ENCODE measurements at places on chromosomes 4 and X.
A peak's percentile ranks its signal among the peaks of the same experiment; 100 is the strongest.

- no peak for DNase-seq
Observed at GRCh38 chr4:165994701-165995100, 121.7 kb downstream of the TLL1 start.

DNA sequence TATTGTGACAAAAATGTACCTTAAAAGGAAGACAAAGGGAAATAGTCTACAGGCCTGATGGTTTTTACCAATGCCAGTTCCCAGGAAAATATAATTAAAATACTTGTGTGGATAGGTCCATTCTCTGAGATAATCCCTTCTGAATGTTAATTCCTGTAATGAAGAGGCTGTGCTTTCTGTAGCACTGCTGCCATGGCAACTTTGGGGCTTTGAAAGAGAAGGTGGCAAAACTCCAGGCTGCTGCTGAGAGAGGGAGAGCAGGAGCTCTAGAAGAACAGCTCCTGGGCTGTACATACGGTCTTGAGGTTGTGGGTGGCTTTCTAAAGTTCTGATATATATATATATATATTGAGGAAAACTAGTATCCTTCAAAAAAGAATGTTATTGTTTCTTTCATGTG lies 125.4 kb downstream of the PDLIM5 start:
- DNase-seq: no peak

DNA sequence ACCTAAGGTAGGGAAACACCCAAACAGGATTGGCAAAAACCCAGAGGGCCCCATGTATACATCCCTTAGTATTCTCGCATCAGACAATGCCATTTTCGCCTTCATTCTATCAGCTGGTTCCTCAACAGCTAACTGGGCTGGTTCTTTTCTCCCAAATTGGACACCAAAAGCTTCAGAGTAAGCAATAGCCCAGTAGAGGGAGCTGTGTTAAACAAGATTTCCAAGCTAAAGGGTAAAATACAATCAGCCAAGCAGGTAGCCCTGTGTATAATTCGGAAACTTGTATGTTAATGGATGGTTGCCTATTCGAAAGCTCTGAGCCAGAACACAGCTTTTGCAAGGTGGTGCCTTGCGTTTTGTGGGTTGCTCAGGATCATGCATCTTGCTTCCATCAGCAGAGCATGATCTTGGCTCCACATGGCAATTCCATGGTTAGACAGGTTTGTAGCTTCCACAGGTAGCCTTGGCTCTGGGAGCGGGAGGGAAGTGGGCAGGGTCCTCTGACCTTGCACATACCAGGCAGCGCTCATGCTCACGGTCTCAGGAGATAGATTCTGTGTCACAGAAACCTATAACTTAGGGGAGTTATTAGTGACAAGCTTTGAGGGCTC lies 115.2 kb upstream of the LNX1 start:
- peak; percentile 73 for DNase-seq

- DNase-seq: no peak
Observed at GRCh38 chr4:82201303-82201702, 172.5 kb downstream of the HNRNPD start.

GRCh38 chr4:6277139-6277802 lies 7.6 kb downstream of the WFS1 start:
- no peak for DNase-seq

GRCh38 chr4:53645108-53645507 lies 53.8 kb upstream of the LNX1 start:
- DNase-seq: peak; percentile 28

- DNase-seq: no peak
Observed at GRCh38 chr4:60726779-60727178, 473.3 kb upstream of the ADGRL3 start.

DNA sequence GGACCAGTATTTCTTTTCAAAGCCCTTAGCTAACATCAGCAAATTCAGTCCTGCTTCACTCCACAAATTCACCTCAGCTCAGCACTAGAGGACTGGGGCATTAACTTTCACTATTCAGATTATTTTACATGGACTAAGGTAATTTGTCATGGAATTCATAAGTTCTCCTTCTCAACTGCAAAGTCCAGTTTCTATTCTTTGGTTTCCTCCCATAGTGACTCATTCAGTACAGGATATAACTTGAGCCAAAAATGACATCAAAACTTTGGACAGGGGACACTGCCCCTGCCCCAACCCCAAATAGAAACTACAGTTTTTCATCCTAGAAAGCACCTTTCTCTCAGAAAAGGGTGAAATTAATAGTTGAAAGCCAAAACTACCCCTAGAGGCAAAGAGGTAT lies 52.7 kb downstream of the COX7B2 start:
- DNase-seq: no peak

DNA sequence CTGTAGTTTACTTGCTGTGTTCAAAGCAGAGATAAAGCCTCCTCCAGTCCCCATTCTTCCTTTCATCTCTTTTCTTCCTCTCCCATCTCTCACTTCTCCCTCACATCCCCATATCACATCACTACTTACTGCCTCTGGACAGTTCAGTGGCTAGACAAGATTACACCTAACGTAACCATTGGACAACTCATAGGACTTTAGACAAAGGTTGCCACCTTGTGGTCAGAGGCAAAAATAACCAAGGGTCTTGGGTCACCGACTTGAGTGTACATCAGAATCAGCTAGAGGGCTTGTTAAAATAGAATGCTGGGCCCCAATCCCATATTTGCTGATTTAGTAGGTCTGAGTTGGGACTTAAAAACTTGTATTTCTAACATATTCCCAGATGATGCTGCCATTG lies 109.3 kb upstream of the DGKK start:
- peak; percentile 57 for DNase-seq

- no peak for DNase-seq
Observed at GRCh38 chrX:74107666-74108065, 196.3 kb upstream of the ZCCHC13 start.

- no peak for DNase-seq
Observed at GRCh38 chr4:40182001-40182400, 14.8 kb upstream of the RHOH start.

DNA sequence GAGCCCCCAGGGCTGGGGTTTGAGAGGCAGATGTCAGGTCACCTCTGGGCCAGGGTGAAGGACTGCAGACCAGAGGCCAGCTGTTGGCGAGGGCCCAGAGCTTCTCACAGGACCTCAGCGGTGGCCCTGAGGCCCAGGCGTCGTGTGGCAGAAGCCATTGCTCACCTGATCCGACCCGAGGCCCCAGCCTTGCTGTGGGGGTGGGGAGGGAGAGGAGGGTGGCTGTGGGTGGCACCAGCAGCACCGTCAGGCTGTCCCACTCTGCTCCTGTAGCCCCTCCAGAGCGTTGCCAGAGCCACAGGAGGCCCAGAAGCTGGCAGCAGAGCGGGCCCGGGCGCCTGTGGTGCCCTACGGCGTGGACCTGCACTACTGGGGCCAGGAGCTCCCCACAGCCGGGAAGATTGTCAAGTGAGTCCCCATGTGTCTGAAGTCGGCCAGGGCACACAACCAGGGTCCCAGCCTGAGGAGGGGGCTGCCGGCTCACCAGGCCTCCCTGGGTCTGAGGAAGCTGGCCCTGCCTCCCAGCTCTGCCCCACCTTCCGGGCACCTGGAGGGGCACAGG lies 28.8 kb downstream of the UVSSA start:
- DNase-seq: no peak

DNA sequence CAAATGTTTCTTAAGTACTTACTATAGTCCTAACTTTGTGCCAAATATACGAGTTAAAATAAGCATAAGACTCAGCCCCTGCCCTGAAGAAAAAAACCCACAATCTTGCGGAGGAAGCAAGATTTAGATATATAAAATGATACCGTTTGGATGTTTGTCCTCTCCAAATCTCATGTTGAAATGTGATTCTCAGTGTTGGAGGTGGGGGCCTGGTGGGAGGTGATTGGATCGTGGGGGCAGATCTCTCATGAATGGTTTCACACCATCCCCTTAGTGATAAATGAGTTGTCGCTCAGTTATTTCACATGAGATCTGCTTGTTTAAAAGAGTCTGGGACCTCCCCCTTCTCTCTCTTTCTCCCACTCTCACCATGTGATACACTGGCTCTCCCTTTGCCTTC lies 28.7 kb downstream of the EFHC2 start:
- no peak for DNase-seq

GRCh38 chr4:117755438-117755837 lies 278.8 kb upstream of the NDST3 start:
- DNase-seq: no peak

GRCh38 chr4:175824076-175824475 lies 12.0 kb upstream of the GPM6A start:
- no peak for DNase-seq

GRCh38 chrX:124217304-124218251 lies 114.9 kb upstream of the TEX13D start:
- peak; percentile 33 for DNase-seq

DNA sequence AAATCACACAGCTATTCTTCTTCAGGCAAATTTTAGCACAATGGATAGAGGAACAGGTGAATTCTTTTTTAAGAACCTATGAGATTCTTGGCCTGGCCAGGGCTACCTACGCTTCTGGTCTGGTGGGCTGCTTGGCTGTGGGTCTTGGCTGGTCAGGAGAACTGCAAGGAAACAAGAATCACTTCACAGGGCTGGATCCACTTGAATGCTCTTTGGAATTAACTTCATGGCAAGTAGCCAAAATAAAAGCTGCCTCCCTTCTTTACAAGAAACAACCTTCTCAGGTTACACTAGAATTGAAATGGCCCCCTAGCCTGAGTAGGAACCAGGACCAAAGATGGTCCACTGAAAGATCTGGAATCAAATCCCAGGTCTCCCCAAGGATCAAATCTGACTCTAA lies 519.1 kb downstream of the IQCM start:
- no peak for DNase-seq

DNA sequence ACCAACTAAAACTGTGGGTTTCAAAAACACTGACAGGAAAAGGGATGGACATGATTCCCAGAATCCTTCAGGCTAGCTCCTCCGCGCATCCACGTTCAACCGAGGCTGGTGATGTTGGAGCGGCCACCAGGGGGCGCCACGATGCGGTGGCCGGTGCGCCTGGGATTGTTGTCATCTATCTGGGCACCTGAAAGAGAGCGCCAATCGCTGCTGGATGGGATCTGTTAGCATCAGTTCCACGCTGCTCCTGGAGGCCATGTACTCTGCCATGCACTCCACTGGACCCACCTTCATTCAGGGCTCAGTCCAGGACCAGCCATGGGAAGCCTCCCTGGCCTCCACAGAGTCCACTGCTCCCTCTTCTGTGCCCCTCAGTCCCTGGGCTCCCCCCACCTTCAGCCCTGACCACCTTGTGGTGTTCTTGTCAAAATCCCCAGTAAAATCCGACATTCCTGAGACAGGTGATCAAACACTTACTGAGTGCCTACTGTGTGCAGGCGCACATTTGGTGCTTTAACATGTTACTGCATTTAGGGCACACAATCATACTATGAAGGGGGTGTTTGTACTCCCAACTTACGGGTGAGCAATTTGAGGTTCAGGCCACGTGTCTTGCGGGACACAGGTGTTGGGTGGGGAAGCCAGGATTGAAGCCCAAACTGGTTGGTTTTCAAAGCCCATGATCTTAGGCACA lies 71.1 kb downstream of the CRMP1 start:
- DNase-seq: no peak

GRCh38 chr4:75698162-75698962 lies 25.2 kb upstream of the G3BP2 start:
- DNase-seq: peak; percentile 90

DNA sequence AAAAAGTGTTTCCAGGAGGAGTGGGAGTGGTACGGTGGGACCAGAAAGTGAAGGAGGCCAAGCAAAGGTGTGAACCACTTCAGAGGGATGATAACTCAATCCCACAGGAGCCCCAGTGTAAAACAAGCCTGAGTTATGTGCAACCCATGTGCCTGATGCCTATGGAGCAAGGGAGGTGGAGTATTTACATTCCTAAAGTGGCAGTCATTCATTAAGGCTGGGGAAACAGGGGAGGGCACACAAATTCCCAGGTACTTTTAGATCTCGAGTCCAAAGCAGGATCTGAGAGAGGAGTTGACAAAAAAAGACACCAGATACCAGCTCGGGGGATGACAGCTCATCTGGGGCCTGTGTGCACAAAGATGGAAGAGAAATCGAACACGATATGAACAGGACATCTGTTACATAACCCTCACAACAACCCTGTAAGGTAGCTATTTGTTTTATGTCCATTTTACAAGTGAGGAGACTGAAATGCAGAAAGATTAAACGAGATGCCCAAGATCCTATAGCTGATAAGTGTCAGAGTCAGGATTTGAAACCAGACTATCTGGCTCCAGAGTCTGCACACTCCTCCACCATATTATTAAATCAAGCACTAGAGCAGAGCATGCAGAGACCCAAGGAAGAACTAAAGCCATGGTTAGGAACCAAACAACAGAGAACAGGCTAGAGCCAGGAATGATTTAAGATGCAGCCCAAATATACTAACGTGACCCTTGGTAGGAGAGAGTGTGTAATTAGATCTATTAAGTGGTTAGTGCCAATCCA lies 91.9 kb upstream of the MAPK10 start:
- no peak for DNase-seq

GRCh38 chrX:110954428-110955100 lies 141.4 kb upstream of the PAK3 start:
- DNase-seq: no peak

DNA sequence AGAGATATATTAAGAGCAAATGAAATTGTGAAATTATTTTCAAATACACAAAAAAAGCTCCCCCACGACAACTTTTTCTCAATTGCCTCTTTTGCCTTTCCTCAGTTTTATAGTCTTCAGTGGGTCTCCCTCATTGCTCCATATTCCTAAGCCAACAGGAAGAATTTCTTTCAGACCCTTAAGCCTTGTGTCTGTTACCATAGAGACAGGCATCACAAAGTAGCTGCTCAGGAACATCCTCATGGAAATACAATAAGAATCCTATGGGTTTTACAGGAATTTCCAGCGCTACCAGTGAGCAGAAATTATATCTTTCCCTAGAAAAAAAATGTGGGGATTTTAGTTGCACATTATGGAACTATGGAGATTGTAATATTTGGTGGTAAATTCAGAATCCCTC lies 121.9 kb upstream of the DMD start:
- no peak for DNase-seq
